ENCODE measurements at places on chromosomes 3 and 15.

DNA sequence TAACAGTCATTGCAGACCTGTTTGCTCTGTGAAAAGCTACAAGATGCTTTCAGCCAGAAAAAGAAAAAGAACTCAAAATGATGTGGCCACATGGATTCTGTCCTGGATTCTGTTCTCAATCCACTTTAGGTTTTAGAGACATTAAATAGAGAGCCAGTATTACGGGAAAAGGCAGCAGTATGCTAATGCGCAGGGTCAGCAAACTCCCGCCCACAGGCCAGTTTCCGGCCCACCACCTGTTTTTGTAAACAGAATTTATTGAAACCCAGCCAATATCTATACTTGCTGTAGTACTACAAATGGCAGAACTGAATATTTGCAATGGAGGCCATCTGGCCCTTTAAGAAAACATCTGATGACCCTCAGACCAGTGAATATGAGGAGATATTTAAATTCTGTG, 416.1 kb downstream of the ERC2 start:
- no peak for DNase-seq

- no peak for DNase-seq
Measured at GRCh38 chr15:50953302-50953701, 44.8 kb downstream of the AP4E1 start.

GRCh38 chr3:187960820-187961219, 193.1 kb upstream of the LPP start:
- DNase-seq, result no peak

DNA sequence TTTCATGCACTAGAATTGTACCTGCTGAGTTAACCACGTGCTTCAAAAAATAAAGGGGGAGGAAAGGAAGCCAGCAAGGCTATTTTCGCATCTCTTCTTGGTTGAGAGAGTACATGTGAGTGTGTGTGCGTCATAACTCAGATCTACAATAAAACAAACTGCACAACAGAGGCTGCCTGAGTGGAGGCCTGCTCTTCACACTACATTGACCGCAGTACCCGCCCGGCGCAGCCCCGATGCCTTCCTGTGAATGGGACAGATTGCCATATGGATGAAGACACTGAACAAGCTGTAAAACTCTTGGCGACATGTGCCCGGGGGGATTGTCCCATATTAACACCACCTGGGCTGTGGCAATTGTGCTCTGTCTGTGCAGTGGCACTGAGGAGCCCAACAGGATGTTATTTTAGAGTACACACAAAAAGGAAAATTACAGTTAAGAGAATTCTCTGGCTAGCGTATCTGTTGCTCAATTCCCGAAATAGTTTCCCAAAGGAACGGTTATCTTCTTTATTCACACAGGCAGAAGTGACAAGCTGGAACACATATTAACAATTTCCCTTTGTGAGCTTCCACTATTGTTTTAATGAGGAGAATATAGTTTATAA, 551.5 kb downstream of the FOXP1 start:
- no peak for DNase-seq

Measured in astrocyte of the cerebellum (primary cell).